ENCODE measurements at places on chromosomes 5 and 9. TPM values are rescaled to one million over a fixed set of nuclear protein-coding genes. Genes with fewer than 3 reads are reported as not detected.

Gene PCDHGA10
- total RNA-seq: 0.34 TPM

Gene IL7R
- total RNA-seq: 60.9 TPM

Gene ENTPD2
- total RNA-seq: not detected

GRCh38 chr9:136921307-136921706 is 23.2 kb downstream of the FBXW5 start:
- no peak for DNase-seq

Gene WDR5
- 58.9 TPM for total RNA-seq

Gene CDKN2B-AS1
- total RNA-seq: 0.82 TPM

DNA sequence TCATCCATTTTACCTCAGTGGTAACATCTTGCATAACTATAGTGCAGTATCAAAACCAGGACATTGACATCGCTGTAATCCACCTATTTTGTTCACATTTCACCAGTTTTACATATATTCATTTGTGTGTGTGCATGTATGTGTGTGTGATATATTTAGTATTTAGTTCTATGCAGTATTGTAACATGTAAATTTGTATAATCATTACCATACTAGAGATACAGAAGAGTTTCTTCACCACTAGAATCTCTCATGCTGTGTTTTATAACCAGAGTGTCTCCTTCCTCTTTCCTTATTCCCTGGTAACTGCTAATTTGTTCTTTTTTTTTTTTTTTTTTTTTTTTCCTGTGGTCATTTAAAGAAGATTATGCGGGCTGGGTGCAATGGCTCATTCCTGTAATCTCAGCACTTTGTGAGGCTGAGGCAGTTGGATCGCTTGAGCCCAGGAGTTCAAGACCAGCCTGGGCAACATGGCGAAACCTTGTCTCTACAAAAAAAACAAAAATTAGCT is 11.0 kb downstream of the RASA1 start:
- DNase-seq: no peak

DNA sequence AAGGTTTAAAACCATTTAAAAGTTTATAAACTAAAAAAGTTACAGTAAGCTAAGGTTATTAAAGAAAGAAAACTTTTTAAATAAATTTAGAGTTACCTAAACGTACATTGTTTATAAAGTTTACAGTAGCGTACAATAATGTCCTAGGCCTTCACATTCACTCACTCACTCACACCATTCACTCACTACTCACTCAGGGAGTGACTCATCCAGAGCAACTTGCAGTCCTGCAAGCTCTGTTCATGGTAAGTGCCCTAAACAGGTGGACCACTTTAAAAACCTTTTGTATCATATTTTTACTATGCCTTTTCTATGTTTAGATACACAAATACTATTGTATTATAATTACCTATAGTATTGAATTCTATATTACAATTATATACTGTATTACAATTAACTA is 190.8 kb upstream of the RASA1 start:
- no peak for DNase-seq

DNA sequence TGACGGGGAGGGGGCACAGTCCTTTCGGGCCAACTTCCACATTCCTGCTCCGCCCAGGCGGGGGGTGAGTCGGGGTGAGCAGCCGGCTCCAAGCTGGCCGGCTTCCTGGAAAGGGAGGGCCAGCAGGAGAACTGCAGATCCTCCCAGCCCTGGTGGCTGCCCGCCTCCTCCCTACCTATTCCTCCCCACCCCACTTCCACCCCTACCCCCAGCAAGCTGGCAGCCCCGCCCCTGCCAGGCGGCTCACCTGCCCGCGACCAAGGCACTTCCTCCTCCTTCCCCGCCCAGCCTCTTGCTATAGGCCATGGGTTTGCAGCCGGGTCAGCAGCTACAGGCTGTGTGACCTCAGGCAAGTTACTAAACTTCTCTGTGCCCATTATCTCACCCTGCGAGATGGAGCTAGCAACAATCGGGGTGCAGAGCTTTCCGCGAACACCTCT is 5.6 kb upstream of the IRF1 start:
- DNase-seq: peak; percentile 89

Gene FCN2
- not detected for total RNA-seq

- DNase-seq: no peak
These were observed 26.8 kb upstream of the DUSP1 start for GRCh38 chr5:172797771-172798191.

Data from activated T-helper 2 cell treated with anti-CD3 and anti-CD28 coated beads, Interferon-gamma antibody, Interleukin-2, Interleukin-4, amounts not matched to agents 10 μg/mL and 5 μg/mL and 100 μg/mL, durations not matched to agents 14 hours and 24 hours and 36 hours (primary cell).